ENCODE measurements at places on chromosomes 2 and 18.

GRCh38 chr2:10347562-10347948 lies 44.9 kb downstream of the HPCAL1 start:
- DNase-seq = no peak

DNA sequence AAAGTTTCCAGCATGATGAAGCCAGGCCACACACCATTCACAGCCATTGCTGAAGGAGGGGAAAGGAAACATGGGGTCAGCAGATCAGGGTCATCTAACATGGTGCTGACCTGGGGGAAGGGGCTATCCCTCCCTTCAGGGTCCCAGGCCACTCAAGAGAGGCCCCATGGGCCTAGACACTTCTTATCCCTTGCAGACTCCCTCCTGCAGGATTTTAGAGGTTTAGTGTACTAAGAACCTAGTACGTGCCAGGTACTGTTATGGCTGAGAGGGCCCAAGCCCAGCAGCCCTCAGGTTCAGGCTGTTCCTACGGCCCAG lies 8.8 kb downstream of the KHK start:
- DNase-seq = no peak

DNA sequence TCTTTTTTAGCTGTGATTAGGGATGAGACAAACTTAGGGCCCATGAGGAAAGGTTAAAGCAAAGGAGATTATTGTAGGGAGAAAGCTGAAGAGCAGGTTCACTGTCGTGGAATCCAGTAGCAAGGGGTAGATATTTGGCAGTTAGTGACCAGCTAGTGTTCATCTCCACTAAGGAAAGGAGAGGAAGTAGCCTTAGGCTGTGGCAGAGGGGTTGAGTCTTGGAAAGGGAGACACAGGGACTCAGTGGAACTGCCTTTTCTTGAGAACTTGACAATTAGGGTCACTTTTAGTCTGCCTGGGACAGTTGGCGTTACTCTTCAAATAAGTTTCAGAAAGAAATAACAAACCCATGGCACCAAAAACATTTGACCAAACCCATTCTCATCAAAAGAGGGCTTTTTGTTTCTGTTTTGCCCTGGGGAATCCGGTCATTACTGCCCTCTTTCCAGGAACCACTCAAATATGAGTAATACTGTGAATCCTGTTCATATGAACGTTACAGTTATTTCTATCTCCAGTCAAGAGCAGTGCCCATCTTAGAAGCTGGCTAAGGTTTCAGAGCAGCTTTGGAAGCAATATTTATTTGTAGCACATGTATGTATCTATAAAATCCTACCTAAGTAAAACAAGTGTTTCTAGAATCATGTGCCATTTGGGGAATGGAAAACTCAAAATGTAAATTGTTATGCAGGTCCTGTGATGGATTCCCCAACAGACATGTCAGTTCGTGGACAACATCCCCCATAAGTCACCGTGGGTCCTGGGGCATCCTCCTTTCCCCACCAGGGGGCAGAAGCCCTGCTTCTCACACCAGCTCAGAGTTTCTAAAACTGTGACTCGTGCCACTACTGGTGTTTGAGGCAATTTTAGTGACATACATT lies 77.3 kb upstream of the PHLPP1 start:
- peak; percentile 56 for DNase-seq

DNA sequence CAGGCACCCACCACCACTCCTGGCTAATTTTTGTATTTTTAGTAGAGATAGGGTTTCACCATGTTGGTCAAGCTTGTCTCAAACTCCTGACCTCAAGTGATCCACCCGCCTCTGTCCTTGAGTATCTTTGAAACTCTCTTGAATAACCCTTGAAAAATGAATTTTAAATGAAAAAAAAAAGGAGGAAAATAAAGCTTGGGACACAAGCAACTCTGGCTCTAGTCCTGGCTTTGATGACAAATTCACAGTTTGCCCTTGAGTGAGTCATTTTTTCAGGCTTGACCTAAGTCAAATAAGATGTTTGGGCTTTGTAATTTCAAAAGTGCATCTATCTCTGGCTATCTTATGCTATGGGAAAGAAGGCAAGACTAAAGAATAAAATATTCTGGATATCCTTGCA lies 79.0 kb upstream of the TRIB2 start:
- no peak for DNase-seq

GRCh38 chr2:233572468-233572867 lies 5.9 kb upstream of the USP40 start:
- no peak for DNase-seq

DNA sequence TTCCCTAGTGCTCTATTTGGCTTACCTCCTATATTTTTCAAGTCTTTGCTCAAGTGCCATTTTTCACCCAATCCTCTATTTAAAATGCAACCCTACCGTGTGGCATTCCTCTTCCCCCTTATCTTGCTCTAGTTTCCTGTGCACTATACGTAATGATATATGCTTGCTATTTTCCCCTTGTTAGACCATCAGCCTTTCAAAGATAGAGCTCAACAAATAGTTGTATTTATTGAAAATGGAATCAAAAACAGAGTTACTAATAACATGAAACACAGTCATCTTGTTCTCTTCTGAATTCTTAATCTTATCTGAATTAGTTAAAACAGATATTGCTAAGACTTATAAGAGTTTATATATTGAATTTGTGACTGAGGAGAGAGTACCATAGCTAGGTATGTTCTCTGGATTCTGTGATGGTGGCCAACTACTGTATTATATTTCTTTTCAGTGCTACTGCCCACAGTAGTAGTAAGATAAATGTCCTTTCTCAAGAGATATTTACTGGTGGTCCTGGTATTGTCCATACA lies 55.3 kb downstream of the CAB39 start:
- no peak for DNase-seq

- no peak for DNase-seq
Observed at GRCh38 chr2:113201496-113202304, 27.9 kb downstream of the PSD4 start.

DNA sequence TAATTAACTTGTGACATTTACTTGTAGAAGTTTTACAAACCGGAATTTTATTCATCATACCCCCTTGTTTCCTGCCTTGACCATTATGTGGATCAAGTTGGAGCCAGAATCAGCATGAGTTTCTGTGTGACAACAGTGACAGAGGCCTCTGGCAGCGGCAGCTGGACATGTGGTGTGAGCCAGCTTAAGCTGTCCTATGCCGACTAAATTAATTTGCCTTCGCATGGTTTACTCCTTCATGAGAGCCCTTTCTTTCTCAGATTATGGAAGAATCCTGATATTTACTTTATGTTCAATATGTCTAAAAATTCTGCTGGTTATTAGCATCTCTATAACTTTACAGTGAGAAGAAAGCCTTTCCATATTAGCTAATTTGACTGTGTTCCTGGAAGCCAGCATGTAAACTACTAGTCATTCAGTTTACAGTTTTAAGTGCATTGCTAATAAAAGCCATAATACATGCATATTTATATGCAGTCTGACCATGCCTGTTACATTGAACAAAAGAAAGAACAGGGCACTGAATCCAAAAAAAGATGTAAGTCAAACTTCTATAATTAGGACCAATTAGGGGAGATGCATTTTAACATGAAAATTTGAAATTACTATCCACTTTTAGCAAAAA lies 495.8 kb upstream of the ACVR2A start:
- no peak for DNase-seq

- DNase-seq = no peak
Observed at GRCh38 chr2:62184512-62185230, 11.2 kb upstream of the B3GNT2 start.

GRCh38 chr2:225122583-225123486 lies 80.6 kb upstream of the DOCK10 start:
- peak; percentile 16 for DNase-seq

DNA sequence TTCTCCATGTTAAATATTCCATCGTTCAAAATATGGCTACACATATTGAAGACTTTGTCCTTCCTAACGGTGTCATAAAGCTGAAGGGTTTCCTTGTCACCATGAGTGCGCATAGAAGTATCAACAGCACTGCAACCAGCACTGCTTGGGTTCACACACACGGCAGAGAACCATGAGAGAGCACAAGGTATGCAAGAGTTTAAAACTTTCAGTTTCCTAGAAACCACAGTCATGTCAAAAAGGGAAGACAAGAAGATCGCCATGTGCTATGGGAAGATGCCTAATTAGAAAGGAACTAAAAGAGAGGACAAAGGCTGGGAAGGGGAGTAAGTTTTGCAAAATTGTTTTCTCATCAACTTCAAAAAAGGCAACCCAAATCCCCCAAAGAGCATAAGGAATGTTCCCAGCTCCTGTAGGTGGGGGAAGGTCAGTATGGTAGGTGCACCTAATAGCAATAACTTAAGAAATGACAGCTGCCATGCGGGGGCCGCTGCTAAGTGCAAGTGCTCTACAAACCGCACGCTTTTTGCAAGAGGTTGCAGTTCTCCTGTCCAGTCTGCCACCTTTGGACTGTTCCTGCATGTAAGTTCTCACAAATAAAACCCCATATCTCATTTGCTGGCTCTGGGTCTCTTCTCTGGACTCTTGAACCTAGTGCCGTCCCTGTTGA lies 136.8 kb downstream of the TMEM163 start:
- DNase-seq = no peak

DNA sequence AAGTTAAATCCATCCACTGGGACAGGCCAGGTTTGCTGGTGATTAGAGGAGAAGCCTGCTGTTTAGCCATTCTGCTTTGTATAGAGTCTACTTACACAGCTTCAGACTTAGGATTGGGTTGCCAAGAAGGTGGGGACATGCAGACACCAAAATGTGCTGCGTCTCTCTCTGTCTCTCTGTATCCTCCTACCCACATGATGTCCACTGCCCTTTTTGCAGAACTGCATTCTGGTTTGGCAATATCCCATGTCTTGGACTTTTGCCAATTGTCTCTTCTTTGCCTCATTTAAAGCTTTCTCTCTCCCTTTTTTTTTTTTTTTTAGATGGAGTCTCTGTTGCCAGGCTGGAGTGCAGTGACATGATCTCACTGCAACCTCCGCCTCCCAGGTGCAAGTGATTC lies 261.1 kb upstream of the FN1 start:
- DNase-seq = no peak

GRCh38 chr2:121019756-121020155 lies 265.2 kb downstream of the TFCP2L1 start:
- DNase-seq = no peak

DNA sequence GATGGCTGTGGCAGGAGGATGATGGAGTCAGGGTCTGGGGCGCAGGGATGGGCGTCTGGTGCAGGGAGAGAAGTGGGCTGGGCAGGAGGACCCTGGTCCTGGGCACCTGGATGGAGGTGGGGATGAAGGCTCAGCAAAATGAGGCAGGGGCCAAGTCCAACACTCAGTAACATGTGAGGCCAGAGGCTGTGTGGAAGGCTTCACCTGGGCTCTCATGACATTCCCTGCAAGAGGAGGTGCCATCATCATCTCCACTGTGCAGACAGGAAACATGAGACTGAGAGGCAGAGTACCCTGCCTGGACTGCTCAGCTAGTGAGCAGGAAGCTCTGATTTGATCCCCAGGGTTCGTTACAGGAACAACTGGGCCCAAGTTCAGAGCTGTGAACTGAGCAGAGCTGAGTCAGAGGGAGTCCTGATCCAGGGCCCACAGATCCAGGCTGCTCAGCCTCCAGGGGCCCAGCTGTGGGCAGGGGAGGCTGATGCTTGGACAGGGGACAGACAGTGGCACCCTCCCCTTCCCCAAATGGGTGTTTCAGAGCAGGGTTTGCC lies 36.9 kb downstream of the HJURP start:
- no peak for DNase-seq

DNA sequence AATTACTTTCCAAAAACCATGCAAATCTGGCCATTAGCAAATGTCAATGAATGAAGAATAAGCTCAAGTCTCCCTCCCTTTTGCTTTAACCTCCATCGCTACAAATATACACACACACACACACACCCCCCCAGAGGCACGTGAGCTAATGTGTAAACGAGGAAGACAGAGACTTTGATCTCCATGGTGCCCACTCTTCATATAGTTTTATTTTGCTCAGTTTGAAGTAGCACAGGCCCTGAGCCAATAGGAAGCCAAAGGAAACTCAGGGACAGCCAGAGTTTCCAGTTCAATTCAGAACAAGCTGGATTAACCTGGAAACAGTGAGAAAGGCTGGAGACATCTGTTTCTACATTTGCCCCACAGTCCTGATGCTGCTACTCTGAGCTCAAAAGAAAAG lies 248.4 kb upstream of the MEIS1 start:
- no peak for DNase-seq

DNA sequence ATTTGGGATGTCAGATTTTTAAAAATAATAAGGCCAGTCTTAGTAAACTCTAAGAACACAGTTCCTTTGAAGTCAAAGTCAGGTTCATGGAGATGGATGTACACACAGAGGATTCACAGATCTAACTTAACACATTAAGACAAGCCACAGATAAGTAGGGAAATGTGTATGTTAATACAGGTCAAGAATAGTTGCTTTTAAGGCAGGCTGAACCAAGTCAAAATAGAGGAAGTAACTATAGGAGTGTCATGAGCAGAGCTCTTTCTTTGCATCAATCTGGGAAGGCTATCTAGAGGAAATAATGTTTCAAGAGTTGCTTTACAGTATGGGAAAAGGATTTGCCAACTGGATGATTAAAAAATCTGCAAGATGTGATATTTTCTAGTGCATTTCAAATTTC lies 128.0 kb upstream of the FBXO11 start:
- no peak for DNase-seq

DNA sequence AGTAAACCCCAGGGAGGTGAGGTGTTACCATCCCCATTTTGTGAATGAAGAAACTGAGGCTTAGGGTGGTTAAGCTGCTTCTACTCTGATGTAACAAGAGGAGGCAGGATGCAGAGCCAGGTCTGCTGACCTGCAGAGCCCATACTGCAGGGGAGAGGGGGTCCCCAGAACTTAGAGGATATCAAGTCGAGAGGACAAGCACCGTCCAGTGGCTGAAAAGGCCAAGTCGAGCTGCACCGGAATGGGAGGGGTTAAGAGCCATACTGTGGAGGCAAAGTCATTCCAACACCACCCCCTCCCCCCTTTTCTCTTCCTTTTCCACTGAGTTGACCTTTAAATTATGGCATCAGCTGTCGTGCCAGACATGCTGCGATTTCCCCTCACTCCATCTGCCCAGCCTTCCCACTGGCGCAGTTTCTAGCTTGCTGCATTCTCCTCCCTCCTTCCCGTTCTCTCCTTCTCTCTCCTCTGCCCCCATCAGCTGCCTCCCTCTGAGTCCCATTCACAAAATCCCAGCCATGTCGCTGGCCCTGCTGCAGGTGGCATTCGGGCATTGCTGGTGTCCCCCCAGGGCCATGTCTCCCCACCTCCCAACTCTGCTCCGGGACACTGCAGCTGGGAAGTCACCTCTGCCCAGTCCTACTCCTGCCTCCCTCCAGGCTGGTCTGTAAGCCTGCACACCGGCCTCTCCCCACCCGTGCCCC lies 346.9 kb downstream of the DYSF start:
- DNase-seq = no peak

GRCh38 chr2:142131010-142131669 lies at the start of gene LRP1B:
Gene LRP1B, minus strand, starts transcription at chr2:142131016. Its CDS starts 287 bp downstream, at chr2:142130729.
- no peak for DNase-seq

GRCh38 chr2:138503652-138504051 lies 2.1 kb downstream of the SPOPL start:
- no peak for DNase-seq

GRCh38 chr2:95079199-95079683 lies 42.4 kb downstream of the MRPS5 start:
- DNase-seq = no peak

GRCh38 chr2:130338793-130339345 lies 3.8 kb upstream of the IMP4 start:
- DNase-seq = no peak
